Osteoblast (primary cell): ENCODE measurements at places on chromosomes 6 and 20. TPM values are rescaled to one million over a fixed set of nuclear protein-coding genes. Genes with fewer than 3 reads are reported as not detected.

DNA sequence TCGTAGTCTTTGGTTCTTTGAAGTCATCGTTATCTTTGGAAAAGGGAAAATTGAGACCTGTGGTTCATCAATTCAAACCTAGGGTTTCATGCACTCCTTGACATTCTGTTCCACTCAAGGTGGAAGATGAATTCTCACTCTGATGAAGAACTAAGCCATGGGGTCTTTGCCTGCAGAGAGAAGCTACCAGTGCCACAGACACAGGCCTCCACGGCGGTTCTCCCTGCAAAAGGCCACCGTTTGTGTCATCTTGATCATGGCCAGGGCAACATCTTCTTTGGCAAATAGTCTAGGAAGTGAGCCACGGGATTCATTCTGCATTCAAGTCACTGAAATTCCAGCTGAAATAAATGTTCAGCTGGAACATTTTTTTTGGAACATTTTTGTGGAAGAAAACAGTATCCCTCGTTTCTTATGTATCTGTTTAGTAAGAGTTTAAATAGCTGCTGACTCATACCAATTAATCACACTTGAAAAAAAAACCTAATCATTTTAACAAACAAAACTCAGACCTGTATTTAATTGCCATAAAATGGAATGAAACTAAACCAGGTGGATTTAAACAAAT is 206.0 kb upstream of the FOXQ1 start:
- no peaks in the 10 kb centered on the region for H3K4me1 ChIP-seq
- H3K27me3 ChIP-seq: peaks cover 6% of the 10 kb centered on the region
- H3K27ac ChIP-seq: no peak overlapping the region
- DNase-seq: no peak
- H3K4me3 ChIP-seq: no peak overlapping the region

DNA sequence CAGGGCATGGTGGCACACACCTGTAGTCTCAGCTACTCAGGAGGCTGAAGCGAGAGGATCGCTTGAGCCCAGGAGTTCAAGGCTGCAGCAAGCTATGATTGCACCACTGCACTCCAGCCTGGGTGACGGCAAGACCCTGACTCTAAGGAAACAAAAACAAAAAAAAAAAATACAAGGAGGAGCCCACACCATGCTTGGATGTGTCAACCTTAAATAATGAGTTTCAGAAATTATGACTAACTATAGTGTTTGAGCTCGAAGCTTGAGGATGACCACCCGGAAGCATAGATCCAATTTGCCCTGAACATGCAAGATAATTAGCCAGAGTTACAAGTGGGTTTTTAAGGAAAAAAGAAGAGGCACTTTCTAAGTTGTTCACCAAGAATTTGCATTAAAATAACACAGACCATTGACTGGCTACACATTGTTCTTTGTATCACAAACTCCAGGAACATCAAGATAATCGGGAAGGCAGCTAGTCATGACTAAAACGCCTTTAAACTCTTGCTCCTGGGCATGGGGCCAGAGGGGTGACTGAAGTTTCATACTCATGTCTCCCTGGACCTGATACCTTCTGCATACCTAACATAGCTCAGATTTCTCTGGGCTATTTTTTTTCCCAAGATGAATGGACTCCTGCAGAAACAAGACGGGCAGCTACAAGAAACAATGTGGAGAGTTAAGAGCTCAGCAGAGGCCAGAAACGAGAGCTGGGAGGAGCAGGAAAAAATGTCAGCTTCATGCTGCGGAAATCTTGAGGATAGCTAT is 289.6 kb downstream of the PREX1 start:
- no peak overlapping the region for H3K4me3 ChIP-seq
- no peak for DNase-seq
- H3K27me3 ChIP-seq: peaks cover 2% of the 10 kb centered on the region
- no peak overlapping the region for H3K27ac ChIP-seq
- no peaks in the 10 kb centered on the region for H3K4me1 ChIP-seq
- H3K36me3 ChIP-seq: no peaks in the 10 kb centered on the region

DNA sequence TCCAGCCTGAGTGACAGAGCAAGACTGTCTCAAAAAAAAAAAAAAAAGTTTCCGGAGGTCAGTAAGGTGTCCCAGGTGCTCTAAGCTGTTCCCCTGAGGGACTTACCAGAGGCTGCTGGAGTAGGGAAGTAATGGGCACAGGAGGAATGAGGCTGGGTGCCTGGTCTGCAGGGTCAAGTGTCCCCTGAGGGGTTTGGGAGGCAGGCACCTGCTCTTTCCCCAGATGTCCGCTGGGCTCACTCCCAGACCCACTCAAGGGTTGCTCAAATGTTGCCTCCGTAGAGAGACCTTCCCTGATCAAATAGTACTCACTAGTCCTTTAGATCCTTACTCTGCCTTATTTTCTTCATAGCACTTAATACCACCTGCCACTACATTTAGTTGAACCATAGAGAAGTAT is 5.4 kb upstream of the MAPK13 start:
- no peaks in the 10 kb centered on the region for H3K36me3 ChIP-seq
- H3K27me3 ChIP-seq: no peaks in the 10 kb centered on the region
- H3K4me3 ChIP-seq: no peak overlapping the region
- H3K4me1 ChIP-seq: peaks cover 34% of the 10 kb centered on the region
- H3K27ac ChIP-seq: no peak overlapping the region
- no peak for DNase-seq

DNA sequence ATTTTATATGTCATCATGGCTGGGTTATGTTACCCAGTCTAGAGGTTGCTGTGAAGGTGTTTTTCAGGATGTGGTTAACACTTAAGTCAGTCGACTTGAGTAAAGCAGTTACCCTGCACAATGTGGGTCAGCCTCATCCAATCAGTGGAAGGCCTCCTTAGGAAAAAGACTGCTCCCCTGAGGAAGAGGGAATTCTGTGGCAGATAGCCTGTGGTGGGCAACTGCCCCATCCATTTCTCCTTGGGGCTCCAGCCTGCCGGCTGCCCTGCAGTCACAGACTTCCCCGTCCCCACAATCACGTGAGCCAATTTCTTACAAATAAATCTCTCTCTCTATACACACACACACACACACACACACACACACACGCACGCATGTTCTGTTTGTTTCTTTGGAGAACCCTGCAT is 34.5 kb upstream of the MPC1 start:
- H3K27me3 ChIP-seq: no peaks in the 10 kb centered on the region
- DNase-seq: no peak
- H3K4me3 ChIP-seq: no peak overlapping the region

DNA sequence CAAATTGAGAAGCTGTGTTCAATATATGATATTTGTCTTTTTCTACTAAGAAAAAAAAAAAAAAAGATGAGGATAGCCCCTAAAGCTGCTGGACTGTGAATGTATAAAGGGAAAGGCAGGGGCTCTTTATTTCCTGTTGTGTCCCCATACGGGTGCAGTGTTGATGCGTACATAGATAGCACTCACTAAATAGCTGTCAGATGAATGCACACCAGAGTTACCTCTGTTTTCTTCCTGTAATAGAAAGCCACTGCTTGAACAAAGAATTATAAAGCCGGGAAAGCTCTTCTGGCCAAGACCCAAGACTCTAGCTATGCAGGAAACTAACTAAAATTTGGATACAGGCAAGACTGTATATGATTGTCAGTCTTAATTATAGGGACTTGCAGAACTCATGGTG is 260.0 kb downstream of the FARS2 start:
- H3K4me1 ChIP-seq: peaks cover 10% of the 10 kb centered on the region
- DNase-seq: no peak
- no peak overlapping the region for H3K4me3 ChIP-seq
- H3K27me3 ChIP-seq: no peaks in the 10 kb centered on the region
- no peaks in the 10 kb centered on the region for H3K36me3 ChIP-seq

DNA sequence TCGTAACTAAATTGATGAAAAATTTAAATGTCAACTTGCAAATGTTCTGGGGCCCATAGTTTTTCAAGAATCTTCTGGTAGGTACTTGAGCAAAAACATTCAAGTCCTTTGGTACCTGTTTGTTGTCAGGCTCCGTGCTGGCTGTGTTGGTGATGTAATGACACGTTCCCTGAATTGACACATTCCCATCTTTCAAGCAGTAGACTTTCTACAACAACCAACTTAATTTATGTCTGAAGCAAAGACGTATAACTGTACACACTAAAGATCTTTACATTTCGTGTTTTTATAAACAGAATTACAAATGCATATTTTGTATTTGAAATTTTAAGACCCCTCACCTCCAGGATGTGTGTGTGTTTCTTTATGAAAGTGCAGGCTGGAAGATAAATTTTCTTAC is 49.5 kb downstream of the NCOA3 start:
- H3K36me3 ChIP-seq: no peaks in the 10 kb centered on the region
- H3K4me1 ChIP-seq: peaks cover 7% of the 10 kb centered on the region
- H3K27ac ChIP-seq: no peak overlapping the region
- DNase-seq: no peak
- H3K27me3 ChIP-seq: no peaks in the 10 kb centered on the region
- no peak overlapping the region for H3K4me3 ChIP-seq

GRCh38 chr20:54209216-54209813 is 1.4 kb downstream of the PFDN4 start:
- peak overlapping the region; percentile 91 for H3K4me3 ChIP-seq
- H3K27ac ChIP-seq: peak overlapping the region; percentile 100
- H3K36me3 ChIP-seq: no peaks in the 10 kb centered on the region
- no peak for DNase-seq
- H3K4me1 ChIP-seq: peaks cover 23% of the 10 kb centered on the region

GRCh38 chr6:45477278-45477677 is 99.5 kb upstream of the SUPT3H start:
- peak overlapping the region; percentile 51 for H3K27ac ChIP-seq
- peaks cover 62% of the 10 kb centered on the region for H3K4me1 ChIP-seq
- no peaks in the 10 kb centered on the region for H3K27me3 ChIP-seq

DNA sequence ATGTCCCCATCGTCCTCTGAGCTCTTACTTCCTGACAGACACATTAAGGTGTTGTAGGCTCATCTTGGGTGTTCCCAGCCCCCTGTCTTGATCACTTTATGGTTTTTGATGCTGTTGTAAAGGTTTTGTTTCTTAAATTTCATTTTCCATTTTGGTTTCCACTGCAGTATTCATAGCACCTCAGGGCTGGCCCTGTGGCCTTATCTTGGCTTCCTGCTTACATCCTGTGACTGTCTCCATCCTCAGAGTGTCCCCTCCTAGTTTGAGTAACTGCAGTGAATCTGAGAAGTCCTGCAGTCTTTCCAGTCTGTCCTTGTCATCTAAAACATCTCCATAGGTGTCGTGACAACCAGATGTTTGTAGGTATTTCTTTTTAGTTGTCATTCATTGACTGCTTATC is 50.9 kb downstream of the JARID2 start:
- H3K4me1 ChIP-seq: peaks cover 12% of the 10 kb centered on the region
- H3K36me3 ChIP-seq: no peaks in the 10 kb centered on the region
- H3K27ac ChIP-seq: no peak overlapping the region

- H3K4me1 ChIP-seq: peaks cover 19% of the 10 kb centered on the region
- DNase-seq: peak; percentile 45
- no peak overlapping the region for H3K4me3 ChIP-seq
- no peak overlapping the region for H3K27ac ChIP-seq
These were observed 1.8 kb downstream of the RBCK1 start for GRCh38 chr20:409697-410559.

DNA sequence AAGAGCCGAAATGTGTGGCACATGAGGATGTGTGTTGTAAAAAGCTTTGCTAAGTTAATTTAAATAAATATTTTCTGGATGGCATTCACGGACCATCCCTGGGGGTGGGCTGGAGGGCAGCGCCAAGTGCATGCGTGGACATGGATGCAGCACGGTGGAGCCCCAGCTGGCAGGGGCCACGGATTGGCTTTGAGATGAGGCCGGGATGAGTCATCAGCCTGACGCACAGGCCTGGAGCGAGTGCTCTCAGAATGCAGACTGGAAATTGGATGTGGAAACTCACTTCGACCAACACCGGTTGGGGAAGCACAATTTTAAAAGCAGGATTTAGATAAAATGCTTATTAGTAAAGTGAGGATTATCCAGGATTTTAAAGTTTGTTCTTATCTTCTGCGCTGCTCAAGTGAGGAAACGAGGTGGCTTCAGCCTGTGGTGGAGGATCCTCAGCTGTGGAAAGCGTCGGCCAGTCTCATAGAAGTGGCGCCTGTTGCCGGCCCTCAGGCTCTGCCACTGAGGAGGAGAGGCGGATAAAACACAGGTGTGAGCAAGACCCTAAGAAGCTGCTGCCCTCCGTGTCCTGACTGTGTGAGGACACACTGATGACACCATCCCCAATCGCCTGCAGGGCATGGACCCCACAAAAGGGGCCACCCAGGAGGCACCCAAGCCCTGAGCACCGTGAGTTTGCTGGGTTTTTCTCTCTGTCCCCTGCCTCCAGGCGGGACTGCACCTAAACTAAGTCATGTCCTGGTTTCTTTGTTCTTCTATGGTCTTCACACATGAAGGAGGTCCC is 279.7 kb downstream of the CDH4 start:
- H3K4me1 ChIP-seq: no peaks in the 10 kb centered on the region
- no peak overlapping the region for H3K27ac ChIP-seq
- DNase-seq: peak; percentile 70
- H3K27me3 ChIP-seq: no peaks in the 10 kb centered on the region

GRCh38 chr20:48015141-48015910 is 230.0 kb upstream of the SULF2 start:
- H3K36me3 ChIP-seq: no peaks in the 10 kb centered on the region
- H3K4me3 ChIP-seq: no peak overlapping the region
- H3K27me3 ChIP-seq: no peaks in the 10 kb centered on the region
- peaks cover 51% of the 10 kb centered on the region for H3K4me1 ChIP-seq

- H3K4me1 ChIP-seq: peaks cover 4% of the 10 kb centered on the region
- no peak for DNase-seq
- H3K27ac ChIP-seq: no peak overlapping the region
- no peak overlapping the region for H3K4me3 ChIP-seq
These were observed 13.9 kb downstream of the GNL1 start for GRCh38 chr6:30542404-30542725.

GRCh38 chr20:59403261-59403961 is 103.0 kb downstream of the EDN3 start:
- H3K27me3 ChIP-seq: peaks cover 35% of the 10 kb centered on the region
- H3K4me3 ChIP-seq: no peak overlapping the region
- no peaks in the 10 kb centered on the region for H3K36me3 ChIP-seq
- DNase-seq: peak; percentile 90

DNA sequence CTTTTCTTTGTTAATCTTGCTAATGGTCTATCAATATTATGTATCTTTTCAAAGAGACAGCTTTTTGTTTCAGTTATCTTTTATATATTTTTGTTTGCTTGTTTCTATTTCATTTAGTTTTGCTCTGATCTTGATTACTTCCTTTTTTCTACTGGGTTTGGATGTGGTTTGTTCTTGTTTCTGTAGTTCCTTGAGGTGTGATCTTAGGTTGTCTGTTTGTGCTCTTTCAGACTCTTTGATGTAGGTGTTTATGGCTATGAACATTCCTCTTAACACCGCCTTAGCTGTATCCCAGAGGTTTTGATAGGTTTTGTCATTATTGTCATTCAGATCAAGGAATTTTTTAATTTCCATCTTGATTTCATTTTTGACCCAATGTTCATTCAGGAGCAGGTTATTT is 26.8 kb upstream of the TNFAIP3 start:
- no peak for DNase-seq
- no peak overlapping the region for H3K4me3 ChIP-seq
- no peaks in the 10 kb centered on the region for H3K36me3 ChIP-seq
- no peak overlapping the region for H3K27ac ChIP-seq
- no peaks in the 10 kb centered on the region for H3K4me1 ChIP-seq

TCP11 gene
- 0.29 and 0.72 TPM in 2 replicates for total RNA-seq

MOG gene
- total RNA-seq: not detected in 2 replicates

TBXT gene
- total RNA-seq: not detected in 2 replicates
